MCF 10A (cell line): ENCODE measurements at places on chromosomes 12 and 14. TPM values are rescaled to one million over a fixed set of nuclear protein-coding genes. Genes with fewer than 3 reads are reported as not detected.

MIA2 gene
- 63.2 and 72.9 TPM in 2 replicates for total RNA-seq

MVK gene
- total RNA-seq: 15.5 and 17.1 TPM in 2 replicates

RIPK3 gene
- total RNA-seq: not detected in 2 replicates

GRCh38 chr12:90575995-90576394 lies 379.0 kb downstream of the CCER1 start:
- H3K36me3 ChIP-seq: no peaks in the 10 kb centered on the region
- H3K4me3 ChIP-seq: no peak overlapping the region
- H3K4me1 ChIP-seq: peaks cover 10% of the 10 kb centered on the region
- DNase-seq: peak; percentile 2
- H3K27me3 ChIP-seq: no peaks in the 10 kb centered on the region

- H3K4me1 ChIP-seq: no peaks in the 10 kb centered on the region
- H3K27ac ChIP-seq: no peak overlapping the region
These were observed 7.3 kb downstream of the SLC2A13 start for GRCh38 chr12:40098406-40099145.

GRCh38 chr14:103890821-103891666 lies 37.2 kb upstream of the TDRD9 start:
- peaks cover 13% of the 10 kb centered on the region for H3K4me1 ChIP-seq
- no peak overlapping the region for H3K27ac ChIP-seq
- DNase-seq: no peak
- no peaks in the 10 kb centered on the region for H3K27me3 ChIP-seq
- H3K4me3 ChIP-seq: no peak overlapping the region
- H3K36me3 ChIP-seq: no peaks in the 10 kb centered on the region

GRCh38 chr12:122009741-122010140 lies 11.9 kb upstream of the BCL7A start:
- no peak overlapping the region for H3K27ac ChIP-seq
- H3K27me3 ChIP-seq: no peaks in the 10 kb centered on the region
- H3K36me3 ChIP-seq: no peaks in the 10 kb centered on the region
- H3K4me3 ChIP-seq: no peak overlapping the region
- DNase-seq: no peak
